Glomerular endothelial cell (primary cell): ENCODE measurements at places on chromosomes 5 and 9.
A peak's percentile ranks its signal among the peaks of the same experiment; 100 is the strongest.

DNA sequence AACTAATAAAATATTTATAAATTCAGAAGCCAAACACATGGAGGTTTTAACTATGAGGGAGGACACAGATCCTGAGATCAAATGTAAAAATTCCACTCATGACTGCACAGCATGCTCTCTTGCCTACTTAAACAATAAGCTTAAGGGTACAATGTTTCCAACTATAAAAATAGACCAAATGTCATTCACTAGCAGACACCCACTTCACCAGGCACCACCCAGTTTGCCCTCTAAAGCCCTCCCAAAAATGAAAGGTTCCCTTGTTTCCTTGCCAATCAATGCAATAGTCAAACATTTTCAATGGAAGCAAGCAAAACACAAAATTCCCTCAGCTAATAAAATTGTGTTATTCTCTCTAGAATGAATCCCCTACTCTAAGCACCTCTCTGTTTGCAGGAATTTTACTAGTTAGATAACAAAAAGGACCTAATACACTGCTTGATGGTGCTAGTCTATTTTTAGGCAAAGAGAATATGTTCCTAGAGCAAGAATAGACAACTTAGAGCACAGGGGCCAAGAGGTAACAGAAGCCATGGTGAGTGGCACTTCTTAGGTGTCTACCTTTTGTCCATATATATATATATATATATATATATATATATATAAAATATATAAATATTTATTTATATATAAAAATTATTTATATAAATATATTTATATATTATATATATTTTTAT is 135.3 kb downstream of the HOMER1 start:
- no peak for DNase-seq

DNA sequence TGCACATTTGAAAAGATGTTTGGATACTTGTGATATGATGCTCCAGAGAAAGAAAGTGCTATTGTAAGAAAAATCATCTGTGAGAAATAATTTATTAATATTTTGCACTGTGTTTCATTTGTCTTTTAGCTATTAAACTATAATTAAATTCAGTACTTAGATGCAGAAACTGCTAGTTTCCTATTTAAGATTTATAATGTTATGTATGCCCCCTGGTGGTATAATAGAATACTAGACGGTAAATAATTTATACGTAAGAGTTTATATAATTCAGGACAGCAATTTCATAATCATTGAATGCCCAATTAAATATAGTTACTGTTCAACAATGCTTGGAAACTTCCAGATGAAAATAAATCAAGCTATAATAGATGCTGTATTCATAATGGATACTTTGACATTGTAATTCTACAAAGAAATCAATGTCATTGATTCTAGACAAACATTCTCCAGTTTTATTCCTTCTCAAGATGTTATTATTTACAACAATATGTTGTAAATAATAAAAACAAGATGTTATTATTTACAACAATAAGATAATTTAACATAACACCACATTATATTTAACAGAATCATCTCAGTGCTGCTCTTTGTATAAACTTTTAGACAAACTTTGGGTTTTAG is 101.0 kb downstream of the TMEM232 start:
- DNase-seq, result peak; percentile 9

DNA sequence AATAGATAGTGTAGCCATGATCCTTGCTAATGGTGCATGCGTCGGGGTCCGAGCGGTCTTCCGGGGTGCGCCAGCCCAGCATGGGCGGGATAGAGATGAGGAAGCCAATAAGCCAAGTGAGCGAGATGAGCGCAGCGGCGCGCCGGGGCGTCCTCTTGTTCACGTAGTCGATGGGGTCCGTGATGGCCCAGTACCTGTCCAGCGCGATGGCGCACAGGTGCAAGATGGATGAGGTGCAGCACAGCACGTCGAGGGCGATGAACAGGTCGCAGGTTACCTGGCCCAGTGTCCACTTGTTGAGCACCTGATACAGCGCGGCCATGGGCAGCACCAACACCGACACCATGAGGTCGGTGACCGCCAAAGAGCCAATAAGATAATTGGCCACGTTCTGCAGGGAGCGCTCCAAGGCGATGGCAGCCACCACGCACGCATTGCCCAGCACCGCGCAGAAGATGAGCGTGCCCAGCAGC is 1.1 kb downstream of the HTR1A start:
- no peak for DNase-seq

- no peak for DNase-seq
These were observed 32.5 kb upstream of the GNAQ start for GRCh38 chr9:78064075-78064474.
